Kidney (tissue), 22 donors: ENCODE measurements at places on chromosomes 16 and 17. TPM values are rescaled to one million over a fixed set of nuclear protein-coding genes. Genes with fewer than 3 reads are reported as not detected.
A peak's percentile ranks its signal among the peaks of the same experiment; 100 is the strongest.

- H3K27me3 ChIP-seq: no peaks in the 10 kb centered on the region
- H3K4me3 ChIP-seq: peak overlapping the region; percentile 66
- H3K27ac ChIP-seq: peak overlapping the region; percentile 32
- H3K4me1 ChIP-seq: peaks cover 12% of the 10 kb centered on the region
Measured at GRCh38 chr16:1781758-1782407, 488 bp downstream of the SPSB3 start.

DNA sequence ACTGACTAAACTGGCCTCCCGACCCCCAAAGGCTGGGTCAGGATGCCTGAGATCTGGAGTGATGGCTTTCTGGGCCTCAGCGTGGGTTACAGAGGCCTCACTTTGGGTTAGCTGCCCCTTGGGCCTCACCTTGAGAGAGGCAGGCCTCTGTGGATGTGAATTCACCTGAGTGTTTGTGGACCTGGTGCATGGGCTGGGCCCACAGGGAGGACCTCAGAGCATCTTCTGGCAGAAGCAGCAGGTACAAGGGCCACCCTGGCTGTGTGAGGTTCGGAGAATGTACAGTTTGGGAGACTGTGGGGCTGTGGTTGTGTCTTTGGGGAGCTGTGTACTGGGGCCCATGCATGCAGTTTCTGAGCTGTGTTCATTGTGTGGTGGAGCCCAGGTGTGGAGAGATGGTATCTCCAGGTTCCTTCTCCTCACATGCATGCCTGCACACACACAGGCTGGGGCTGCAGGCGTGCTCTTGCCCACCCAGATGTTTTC lies 18.3 kb downstream of the RARA start:
- H3K4me1 ChIP-seq: peaks cover 68% of the 10 kb centered on the region
- no peak overlapping the region for H3K4me3 ChIP-seq
- H3K27ac ChIP-seq: peak overlapping the region; percentile 36
- no peaks in the 10 kb centered on the region for H3K36me3 ChIP-seq
- no peaks in the 10 kb centered on the region for H3K27me3 ChIP-seq
- no peak for DNase-seq

DNA sequence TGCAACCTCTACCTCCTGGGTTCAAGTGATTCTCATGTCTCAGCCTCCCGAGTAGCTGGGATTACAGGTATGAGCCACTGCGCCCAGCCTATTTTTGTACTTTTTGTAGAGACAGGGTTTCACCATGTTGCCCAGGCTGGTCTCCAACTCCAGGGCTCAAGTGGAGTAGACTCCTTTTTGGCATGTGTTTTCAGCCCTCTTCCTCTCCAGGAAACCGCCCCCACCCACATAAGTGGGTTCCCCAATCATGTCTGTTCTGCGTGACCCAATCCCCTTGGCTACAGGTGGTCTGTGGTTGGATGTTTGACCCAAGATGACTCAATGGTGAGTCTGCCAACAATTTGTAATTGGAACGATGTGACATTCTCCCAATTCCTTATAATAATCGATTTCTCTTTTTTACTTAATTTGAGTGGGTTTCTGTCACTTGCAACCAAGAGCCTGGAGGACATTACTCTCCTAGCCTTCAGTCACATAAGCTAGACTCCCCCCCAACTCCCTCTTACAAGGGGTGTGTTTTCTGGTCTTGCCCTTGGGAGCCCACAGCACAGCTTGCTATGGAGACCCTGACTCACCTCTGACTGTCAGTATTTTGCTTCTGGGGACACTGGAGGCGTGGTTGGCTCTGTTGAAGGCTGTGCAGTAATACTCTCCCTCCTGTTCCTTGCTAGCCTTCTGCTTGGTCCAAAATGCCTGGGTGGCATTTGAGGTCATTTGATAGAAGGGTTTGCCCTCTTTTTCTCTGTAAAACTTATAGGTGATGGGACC lies 34.9 kb downstream of the PECAM1 start:
- no peaks in the 10 kb centered on the region for H3K4me1 ChIP-seq
- H3K27ac ChIP-seq: no peak overlapping the region
- H3K4me3 ChIP-seq: no peak overlapping the region
- no peaks in the 10 kb centered on the region for H3K27me3 ChIP-seq
- DNase-seq: no peak

- no peak for DNase-seq
- no peak overlapping the region for H3K27ac ChIP-seq
- H3K27me3 ChIP-seq: peaks cover 11% of the 10 kb centered on the region
- no peak overlapping the region for H3K4me3 ChIP-seq
- H3K36me3 ChIP-seq: no peaks in the 10 kb centered on the region
- peaks cover 19% of the 10 kb centered on the region for H3K4me1 ChIP-seq
Measured at GRCh38 chr17:76137001-76137350, 4.1 kb downstream of the FOXJ1 start.

GRCh38 chr16:56767024-56767423 lies 37.1 kb downstream of the NUP93 start:
- no peaks in the 10 kb centered on the region for H3K36me3 ChIP-seq
- no peak for DNase-seq
- H3K27ac ChIP-seq: no peak overlapping the region
- no peaks in the 10 kb centered on the region for H3K27me3 ChIP-seq
- H3K4me1 ChIP-seq: no peaks in the 10 kb centered on the region
- no peak overlapping the region for H3K4me3 ChIP-seq

Gene G6PC1
- total RNA-seq: 0.16 TPM
